ENCODE measurements at places on chromosomes 4 and X.

DNA sequence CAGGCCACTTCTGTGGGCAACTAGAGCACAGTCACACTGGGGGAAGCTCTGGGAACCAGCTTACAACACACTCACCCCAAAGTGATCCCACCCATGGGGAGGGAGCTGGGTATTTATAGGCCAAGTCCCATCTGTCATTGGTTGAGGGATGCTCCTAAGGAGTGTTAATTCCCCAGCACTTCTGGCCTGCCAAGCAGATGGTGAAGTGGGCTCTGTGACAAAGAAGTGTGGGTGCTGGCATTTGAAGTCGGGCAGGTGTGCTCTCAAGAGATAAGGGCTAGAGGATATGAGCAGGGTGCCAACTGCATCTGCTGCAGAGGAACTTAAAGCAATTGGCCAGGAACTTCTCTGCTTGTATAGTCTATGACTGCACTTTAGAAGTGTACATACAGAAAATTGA is 30.9 kb downstream of the PTCHD1 start:
- no peak for DNase-seq

GRCh38 chr4:68617003-68617698 is 41.0 kb upstream of the UGT2B17 start:
- no peak for DNase-seq

DNA sequence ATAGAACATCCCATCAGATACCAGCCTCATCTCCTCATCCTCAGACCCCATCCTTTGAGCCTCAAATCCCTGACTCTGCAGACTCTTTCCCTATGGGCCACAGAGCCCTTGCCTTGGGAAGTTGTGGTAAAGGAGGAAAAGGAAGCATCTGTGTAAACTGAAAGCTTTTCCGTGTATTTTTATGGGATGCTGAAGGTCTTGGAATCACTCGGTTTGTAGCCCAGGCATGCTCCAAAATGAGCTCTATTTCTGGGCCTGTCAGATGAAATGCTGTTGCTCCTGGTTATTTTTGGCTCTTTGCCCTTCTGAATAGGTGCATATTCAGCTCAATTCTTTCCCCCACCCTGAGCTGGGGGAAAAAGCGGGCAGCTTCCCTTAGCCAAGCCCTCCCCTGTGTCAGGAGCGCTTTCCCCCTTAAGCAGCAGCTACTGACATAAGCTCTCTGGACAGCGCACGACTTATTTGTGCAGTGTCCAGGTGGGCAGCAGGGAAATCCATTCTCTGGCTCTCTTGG is 5.0 kb upstream of the SEL1L3 start:
- DNase-seq: no peak

- DNase-seq: no peak
These were observed 235.4 kb upstream of the IL1RAPL1 start for GRCh38 chrX:28351801-28352200.

DNA sequence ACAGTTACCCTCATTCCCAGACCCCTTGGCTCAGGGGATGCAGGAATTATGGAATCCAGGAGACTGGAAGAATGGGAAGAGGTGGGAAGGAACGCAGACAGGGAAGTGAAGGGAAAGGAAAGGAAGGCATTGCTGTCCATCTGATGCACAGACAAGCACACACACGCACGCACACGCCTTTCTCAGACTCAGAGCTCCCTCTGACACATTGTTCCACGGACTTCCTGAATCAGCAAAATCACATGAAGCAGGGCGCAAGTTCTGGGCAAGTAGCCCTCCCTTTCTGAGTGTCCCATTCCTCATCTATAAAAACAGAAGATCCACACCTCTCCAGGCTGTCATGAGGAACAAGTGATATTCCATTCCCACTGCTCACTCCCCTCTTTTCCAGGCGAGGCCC is 13.2 kb downstream of the IQSEC2 start:
- DNase-seq: no peak

GRCh38 chr4:107449611-107450369 is 270.2 kb downstream of the PAPSS1 start:
- no peak for DNase-seq

- DNase-seq: no peak
These were observed 80.7 kb upstream of the EOLA2 start for GRCh38 chrX:150018931-150019361.

DNA sequence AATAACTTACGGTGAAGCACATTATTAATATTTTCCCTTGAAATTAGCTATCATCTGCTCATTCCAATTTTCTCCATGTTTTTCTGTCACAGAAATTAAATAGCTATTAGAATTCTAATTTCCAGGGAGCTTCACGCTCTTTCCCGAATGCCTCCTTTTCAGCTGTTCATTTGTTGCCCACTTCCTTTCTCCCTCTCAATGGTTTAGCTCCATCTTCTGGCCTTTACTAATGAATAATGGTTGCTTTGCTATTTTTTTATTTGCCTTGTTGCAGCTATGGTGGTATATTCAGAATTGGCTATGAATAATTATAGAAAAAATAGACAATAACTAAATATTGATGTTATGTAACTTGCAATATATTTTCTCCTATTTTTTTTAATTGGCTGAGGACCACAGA is 70.5 kb downstream of the GRIA2 start:
- DNase-seq: no peak

DNA sequence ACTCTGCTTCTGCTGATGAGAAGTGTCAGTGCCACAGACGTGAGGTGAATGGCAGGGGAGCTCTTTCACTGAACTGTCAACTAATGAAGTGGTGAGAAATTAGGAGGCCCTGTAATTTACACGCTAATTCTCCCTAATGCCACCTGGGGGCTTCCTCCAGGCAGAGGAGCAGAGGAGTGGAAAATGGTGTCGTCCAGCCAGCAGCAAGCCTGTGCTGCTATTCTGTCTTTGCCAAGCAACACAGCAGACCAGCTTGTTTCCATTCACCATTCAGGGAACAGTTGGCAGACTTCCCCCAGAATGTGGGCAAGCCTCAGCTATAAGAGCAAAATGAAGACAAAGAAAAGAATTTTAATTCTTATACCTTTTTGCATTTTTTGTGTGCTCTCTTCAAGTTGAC is 245.2 kb upstream of the TET2 start:
- DNase-seq: no peak

- DNase-seq: no peak
These were observed 14.3 kb downstream of the ZAR1 start for GRCh38 chr4:48504352-48504751.

- DNase-seq: peak; percentile 28
These were observed 68.3 kb upstream of the DDX3X start for GRCh38 chrX:41265615-41266014.

DNA sequence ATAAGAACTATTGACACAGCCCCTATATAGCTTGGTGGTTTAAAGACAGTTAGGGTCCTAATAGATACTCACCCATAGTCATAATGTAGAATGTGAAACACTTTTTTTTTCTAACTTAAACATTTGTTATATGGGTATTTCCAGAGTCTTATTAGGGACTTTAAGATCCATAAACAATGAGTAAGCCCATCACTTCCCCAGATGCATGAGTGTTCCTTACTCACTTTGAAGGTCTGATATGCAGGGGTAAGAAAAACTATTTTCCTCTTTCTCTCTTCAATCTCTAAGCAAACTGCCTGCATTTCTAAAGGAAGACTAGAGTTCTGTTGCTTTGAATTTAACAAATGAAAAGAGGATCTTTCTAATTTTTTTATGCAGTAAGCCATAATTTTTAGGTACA is 443.6 kb upstream of the PITX2 start:
- DNase-seq: no peak

DNA sequence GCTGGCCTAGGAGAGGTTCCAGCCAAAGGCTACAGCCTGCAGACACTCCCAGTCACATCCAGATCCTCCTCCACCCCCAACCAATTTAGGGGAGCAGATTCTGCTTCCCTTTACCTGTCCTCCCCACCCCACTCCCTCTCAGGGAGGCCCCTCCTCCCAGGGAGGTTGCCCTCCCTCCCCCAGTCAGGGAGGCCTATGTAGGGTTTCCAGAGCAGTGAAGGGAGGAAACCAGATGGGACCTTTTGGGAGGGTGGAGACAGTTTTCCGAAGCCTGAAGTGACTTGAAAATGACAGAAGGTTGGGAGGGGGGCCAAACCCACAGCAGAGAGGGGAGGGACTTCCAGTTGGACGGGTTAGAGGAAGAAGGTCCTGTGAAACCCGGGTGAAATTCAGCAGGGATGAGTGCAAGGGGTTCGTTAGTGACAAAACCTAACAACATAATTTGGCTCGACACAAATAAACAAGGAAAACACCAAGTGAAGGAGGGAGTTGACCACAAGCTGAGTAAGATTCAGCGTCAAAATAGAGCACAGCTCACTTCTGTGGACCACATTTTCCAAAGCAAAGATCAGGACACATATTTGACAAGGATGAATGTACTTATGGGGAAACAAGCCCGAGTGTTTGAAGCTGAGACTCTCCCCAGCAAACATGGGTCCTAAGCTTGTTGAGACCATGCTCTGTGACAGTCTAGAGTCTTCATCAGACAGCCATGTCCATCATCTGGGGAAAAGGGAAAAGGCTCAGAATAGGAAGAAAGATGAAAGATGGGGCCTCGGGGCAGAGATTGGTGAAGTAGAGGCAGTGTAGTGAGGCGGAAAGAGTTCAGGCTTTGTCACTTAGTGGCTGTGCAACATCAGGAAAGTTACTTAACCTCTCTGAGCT is 46.4 kb downstream of the PRPS1 start:
- DNase-seq: peak; percentile 35

GRCh38 chr4:88440146-88440545 is 16.8 kb upstream of the HERC5 start:
- DNase-seq: no peak

DNA sequence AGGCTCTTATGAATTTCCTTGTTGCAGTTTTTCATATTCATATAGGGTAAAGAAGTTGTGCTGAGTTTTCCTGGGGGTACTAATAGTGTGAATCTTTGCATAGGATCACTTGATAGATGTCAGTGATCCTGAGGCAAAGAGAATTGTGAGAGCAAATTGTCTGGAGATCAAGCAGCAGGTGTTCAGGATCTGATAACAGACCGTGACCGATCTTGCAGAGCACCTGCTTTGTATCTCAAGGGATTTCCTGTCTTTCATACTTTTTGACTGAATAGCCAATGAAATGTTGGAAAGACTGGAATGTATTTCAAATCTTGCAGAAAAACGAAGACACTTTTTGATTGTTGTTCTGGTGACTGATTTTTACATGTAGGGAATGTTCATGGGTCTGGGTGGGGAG is 914.5 kb downstream of the STIM2 start:
- no peak for DNase-seq

- DNase-seq: no peak
These were observed 29.9 kb upstream of the PGRMC1 start for GRCh38 chrX:119206203-119206602.

DNA sequence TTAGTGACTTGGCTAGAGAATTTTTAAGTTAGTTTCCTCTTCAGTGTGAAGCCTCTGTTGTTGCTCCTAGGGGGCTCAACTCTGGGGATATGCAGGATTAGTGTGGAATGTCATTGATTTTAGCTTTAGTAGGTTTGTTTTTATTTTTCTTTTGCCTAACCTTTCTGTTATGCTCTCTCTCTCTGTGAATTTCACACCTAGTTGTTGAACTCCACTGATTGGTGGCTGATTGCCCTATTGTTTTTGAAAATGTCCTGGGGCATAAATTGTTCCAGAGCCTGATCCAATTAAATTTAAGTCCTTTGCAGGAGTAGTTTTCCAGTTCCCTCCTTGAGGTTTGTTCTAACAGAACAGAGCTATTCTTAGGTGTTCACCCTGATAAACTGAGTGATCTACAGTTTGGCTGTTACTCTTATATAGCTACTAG is 393.3 kb upstream of the CTSO start:
- DNase-seq: no peak

DNA sequence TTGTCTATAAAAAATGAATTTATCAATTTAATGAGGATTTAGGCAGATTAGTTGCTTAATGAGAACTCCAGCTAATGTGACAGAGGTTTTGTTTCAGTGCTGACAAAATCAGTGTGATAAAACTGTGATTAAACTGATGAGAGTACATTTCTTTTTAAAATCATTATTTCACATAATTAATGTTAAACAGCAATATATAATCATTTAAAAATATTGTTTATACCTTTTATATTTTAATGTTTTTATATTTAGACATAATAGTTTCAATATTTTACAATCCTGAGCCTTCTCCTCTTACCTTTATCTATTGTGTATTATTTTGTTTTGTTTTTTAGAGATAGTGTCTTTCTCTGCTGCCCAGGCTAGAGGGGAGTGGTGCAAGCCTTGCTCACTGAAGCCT is 47.1 kb upstream of the MAB21L2 start:
- no peak for DNase-seq

All from stimulated activated naive CD8-positive, alpha-beta T cell treated with anti-CD3 and anti-CD28 coated beads, Interleukin-15, Interleukin-2, amounts not matched to agents 100 U/mL and 50 U/mL, for 24 hours (primary cell).